Central memory CD4-positive, alpha-beta T cell (primary cell): ENCODE measurements at places on chromosomes 13 and 19.

GRCh38 chr13:109938255-109938936 lies 152.0 kb upstream of the IRS2 start:
- DNase-seq, result no peak

GRCh38 chr19:33796164-33796875 lies at the start of gene KCTD15:
KCTD15 (plus strand) TSS chr19:33796870; CDS start chr19:33800455, 3,585 bp downstream.
- DNase-seq, result no peak

GRCh38 chr13:42883771-42884467 lies 102.5 kb downstream of the FAM216B start:
- no peak for DNase-seq

GRCh38 chr19:35533822-35534392 lies 651 bp downstream of the GAPDHS start:
- no peak for DNase-seq

DNA sequence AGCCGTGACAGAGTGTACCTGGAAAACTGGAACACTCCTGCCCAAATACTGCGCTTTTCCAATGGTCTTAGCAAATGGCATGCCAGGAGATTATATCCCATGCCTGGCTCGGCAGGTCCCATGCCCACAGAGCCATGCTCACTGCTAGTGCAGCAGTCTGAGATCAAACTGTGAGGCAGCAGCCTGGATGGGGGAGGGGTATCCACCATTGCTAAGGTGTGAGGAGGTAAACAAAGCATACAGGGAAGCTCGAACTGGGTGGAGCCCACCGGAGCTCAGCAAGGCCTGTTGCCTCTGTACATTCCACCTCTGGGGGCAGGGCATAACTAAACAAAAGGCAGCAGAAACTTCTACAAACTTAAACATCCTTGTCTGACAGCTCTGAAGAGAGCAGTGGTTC lies 10.5 kb downstream of the CYP2A13 start:
- no peak for DNase-seq

DNA sequence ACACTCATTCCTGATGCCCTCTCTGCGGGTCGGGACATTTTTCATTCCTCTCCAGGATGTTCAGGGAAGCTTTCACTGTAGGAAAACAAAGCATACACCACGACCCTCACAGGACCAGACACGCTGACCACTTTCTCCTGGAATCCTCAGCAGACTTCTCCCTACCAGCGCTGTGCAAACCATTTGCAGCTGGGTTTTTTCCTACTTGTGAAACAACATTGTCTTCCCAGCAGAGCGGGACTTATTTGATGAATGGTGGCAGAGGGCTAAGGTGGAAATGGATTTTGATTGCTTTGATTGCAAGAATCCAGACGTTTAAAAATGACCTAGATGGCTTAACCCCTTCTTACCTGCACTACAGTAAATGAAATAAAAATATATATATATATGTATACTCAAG lies 265.9 kb downstream of the TBC1D4 start:
- DNase-seq, result no peak

DNA sequence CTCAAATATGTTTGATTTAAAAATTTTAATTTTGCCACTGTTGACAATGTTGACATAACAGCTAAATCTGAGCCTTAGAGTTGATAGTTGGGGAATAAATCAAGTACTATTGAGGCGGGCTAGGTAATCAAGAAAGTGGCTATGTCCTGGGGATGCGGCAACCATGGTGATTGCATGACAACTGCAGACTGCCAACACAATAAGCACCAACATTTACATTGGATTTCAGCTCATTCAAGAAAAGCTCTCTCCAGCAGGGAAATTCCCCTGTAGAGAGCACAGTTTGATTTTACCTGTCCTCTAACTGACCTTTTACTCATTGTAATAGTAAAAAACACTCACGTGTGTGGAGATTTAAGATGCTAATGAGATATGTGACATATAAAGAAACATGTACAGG lies 63.1 kb downstream of the ZNF100 start:
- DNase-seq, result no peak

GRCh38 chr13:73419186-73419585 lies 360.4 kb downstream of the KLF5 start:
- DNase-seq, result no peak

DNA sequence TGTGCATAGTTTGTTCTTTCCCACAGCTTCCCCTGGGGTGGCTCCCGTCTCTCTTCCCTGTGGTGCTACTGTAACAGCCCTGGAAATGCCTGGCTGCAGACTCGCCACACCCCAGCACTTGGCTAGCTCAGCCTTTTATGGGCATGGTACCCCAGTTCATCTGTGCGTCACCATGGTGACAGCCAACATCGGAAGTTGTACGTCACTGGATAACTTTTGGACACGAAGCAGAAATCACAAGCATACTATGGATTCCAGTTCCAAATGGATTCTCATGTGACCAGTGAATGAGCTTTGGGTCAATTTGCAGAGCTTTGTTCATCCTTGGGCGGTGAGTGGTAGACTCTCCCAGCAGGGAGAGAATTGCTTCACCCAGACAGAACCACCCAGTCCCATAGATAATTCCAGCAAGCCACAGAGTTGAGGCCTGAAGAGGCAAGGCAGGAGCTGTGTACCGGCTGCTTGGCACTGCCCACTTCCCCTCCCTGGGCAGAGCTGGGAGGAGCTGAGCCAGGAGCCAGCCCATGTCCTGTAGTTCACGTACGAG lies 54.4 kb downstream of the COL4A2 start:
- DNase-seq, result no peak

DNA sequence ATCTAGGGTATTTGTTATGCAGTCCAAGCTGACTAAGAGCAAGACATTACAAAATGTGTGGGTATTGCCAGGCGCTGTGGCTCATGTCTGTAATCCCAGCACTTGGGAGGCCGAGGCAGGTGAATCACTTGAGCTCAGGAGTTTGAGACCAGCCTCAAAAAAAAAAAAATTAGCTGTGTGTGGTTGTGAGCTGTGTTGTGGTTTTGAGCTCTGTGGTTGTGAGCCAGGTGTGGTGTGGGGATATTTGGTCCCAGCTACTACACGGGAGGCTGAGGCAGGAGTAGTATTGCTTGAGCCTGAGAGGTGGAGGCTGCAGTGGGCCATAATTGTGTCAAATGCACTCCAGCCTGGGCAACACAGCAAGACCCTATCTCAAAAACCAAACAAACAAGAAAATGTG lies 5.6 kb upstream of the KEAP1 start:
- no peak for DNase-seq

DNA sequence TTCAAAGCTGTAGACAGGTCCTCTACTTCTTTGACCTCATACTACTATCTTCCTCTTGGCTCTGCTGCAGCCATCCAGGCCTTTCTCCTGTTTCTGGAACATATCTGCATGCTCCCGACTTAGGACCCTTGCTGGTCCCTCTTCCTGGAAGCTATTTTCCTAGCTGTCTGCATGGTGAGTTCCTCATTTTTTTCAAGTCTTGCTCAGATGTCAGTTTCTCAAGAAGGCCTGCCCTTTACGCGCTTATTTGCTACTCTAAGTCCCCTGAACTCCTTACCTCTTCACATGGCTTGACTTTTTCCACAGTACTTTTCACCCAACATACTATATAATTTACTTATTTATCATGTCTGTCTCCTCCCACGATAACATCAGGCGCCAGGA lies 31.4 kb downstream of the DNAJC3 start:
- no peak for DNase-seq

- DNase-seq, result no peak
Observed at GRCh38 chr19:49907745-49908446, 11.2 kb upstream of the IL4I1 start.

- no peak for DNase-seq
Observed at GRCh38 chr19:16514383-16515019, 18.3 kb downstream of the C19orf44 start.

- DNase-seq, result no peak
Observed at GRCh38 chr13:23848019-23848418, 41.2 kb downstream of the MIPEP start.

DNA sequence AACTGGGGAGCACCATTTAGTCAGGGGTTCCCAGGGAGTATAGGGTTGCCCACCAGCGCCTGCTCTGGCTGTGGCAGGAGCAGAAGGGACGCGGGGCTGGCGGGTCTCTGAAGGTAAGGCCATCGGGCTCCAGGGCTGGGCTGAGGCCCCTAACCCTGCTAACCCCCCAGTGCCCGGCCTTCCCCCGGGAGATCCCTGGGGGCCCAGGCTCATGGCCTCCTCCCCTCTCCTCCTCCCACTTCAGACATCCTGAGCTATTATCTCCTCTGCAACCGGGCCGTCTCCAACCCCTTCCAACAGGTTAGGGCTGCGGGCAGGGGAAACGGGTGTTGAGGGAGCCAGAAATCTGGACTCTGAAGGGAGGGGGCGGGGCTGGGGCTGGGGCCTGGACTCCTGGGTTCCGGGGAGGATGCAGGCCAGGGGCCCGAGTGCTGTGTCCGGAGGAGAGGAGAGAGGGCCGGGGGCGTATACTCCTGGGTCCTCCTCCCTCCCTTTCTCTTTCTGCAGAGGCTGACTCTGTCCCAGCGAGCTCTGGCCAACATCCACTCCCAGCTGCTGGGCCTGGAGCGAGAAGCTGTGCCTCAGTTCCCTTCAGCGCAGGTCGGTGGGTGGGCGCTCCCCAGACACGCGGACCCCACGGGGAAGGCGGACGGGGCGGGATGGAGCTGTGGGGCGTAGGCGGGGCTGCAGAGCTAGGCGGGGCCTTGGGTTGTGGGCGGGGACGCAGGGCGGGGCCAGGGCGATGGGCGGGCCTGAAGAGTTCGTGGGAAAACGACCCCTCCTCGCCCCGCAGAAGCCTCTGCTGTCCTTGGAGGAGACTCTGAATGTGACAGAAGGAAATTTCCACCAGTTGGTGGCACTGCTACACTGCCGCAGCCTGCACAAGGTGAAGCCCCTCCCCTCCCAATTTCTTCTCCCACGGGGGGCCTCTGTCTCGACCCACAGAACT lies 15.3 kb downstream of the TTYH1 start:
- no peak for DNase-seq

- no peak for DNase-seq
Observed at GRCh38 chr19:3183721-3184641, 1.7 kb upstream of the NCLN start.

DNA sequence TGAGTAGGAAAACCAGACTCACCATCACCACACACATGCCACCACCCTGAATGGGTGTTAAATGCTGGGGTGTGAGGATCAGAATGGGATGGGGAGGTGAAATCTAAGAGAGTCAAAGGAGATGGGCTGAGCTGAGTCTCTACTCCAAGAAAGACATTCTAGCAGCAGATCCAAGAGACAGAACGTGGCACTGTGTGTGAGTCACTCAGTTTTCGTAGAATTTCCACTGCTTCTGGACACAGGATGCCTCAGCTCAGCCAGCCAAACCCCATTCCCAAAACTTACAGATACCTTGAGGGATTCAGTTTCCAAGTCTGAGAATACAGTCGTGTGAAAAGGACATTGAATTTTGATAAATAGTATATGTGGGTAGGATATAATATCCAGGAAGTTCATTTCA lies 7.3 kb upstream of the CYP2A7 start:
- DNase-seq, result no peak

- DNase-seq, result no peak
Observed at GRCh38 chr13:111385183-111385857, 64.9 kb downstream of the TEX29 start.

- DNase-seq, result no peak
Observed at GRCh38 chr19:32890326-32890725, 20.8 kb upstream of the SLC7A9 start.
